ENCODE measurements at places on chromosomes 11 and 22. TPM values are rescaled to one million over a fixed set of nuclear protein-coding genes. Genes with fewer than 3 reads are reported as not detected.

The DCDC1 gene
- total RNA-seq = 0.08 TPM

The BLID gene
- 0.39 TPM for total RNA-seq

The PARVB gene
- 70.3 TPM for total RNA-seq

The PLEKHA7 gene
- 1.7 TPM for total RNA-seq

The SAMM50 gene
- 31.3 TPM for total RNA-seq

The CRYAB gene
- total RNA-seq = 9.3 TPM

The PHRF1 gene
- total RNA-seq = 30.9 TPM

The TSSK2 gene
- not detected for total RNA-seq

The RIBC2 gene
- 1.4 TPM for total RNA-seq

The PITPNM1 gene
- total RNA-seq = 33.9 TPM

Measured in epithelial cell of alveolus of lung (primary cell).